Progenitor cell of endocrine pancreas (in vitro differentiated cells): ENCODE measurements at places on chromosomes 4 and X.

DNA sequence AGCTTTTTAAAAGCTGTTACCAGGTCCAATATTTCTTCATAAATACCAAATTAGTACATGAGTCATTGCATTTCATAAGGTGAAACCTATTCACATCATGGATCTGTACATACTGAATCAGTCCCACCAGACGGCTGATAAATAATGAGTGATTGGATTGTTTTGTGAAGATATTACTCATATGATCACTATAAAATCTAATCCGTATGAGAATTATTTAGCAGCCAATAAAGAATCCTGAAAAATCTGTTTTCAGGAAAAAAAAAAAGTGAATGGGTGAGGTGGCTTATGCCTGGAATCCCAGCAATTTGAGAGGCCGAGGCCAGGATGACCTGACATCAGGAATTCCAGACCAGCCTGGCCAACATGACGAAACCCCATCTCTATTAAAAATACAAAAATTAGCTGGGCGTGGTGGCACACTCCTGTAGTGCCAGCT lies 438.1 kb downstream of the INPP4B start:
- no peak for DNase-seq

DNA sequence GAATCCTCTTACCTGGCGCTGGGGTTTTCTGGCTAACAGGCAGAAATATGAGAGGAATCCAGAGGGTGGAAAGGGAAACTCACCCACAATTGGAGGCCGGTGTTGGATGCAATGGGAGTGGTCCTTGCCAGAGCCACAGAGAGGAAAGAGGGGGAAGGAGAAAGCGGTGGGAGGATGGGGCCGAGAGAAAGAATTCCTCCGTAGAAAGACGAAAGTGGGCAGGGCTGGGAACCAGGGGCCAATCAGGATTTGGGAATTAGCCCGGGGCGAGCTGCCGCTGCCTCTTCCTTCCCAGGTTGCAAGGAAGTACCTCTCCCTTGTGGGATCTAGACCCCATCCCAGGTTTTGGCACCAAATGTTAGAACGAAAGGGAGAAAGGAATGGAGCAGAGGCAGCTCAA lies 83.1 kb upstream of the SPIN4 start:
- no peak for DNase-seq

DNA sequence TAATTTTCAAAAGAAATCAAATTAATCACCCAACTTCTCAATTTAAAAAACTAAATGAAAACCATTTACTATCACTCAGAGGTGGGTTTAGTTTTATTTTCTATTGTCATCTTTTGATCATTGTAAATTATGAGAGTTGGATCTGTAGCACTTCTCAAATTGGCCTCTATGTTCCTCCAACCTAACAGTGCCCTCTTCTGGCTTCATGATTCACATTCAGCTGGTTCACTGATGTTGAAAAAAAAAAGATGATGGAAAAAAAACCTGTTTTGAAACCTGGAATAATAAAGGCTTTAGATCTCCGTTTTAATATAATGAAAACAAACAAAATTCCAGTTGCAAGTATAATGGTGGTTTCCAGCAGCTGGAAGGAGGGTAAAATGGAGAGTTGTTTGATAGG lies 2.4 kb upstream of the NBDY start:
- no peak for DNase-seq

- no peak for DNase-seq
Measured at GRCh38 chr4:170087163-170087700, 2.5 kb downstream of the AADAT start.

DNA sequence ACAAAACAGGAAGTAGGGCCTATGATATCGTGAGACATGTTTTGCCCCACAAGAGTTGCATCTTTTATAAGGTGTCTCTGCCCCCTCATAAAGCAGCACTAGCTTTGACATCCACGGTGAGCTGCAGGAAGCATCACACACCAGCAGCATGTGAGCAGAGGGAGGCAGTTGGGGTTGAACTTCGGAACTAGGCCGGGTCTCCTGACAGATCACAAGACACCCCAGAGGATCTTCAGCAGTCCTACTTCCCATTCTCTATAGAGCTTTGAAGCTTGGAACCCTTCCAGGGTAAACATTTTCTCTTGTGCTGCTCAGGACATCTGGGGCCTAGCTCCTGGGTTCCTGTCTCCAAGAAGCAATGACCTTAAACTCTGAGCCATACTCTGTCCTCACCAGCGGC lies 27.5 kb downstream of the YY2 start:
- DNase-seq: no peak

DNA sequence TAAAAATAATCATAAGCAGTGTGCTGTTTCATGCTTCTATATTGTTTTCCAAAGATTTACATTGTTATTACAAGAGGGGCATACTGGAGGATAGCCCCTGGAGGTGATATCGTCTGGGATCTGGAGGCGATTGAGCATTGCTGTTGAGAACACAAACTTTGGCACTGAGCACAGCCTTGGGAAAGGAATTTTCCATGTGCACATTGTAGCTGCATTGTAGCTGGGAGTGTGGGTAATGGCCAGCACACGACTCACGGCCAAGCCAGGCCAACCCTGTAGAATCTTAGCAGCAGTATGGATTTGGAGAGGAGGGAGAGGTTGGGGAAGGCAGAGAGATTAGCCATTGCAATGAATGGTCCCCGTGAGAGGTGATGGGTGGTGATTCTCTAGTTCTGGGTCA lies 121.9 kb downstream of the SMIM20 start:
- no peak for DNase-seq

DNA sequence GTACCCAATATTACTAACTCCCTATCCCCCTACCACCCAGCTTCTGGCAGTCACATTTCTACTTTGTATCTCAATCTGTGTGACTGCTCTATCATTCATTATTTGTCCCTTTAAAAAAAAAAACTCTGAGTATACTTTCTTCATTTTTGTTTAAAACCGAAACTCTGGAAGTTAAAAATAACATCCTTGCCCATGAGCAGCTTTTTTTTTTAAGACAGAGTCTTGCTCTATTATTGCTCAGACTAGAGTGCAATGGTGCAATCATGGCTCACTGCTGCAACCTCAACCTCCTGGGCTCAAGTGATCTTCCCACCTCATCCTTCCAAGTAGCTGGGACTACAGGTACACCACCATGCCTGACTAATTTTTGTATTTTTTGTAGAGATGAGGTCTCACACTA lies 15.8 kb downstream of the UBE2K start:
- DNase-seq: no peak

DNA sequence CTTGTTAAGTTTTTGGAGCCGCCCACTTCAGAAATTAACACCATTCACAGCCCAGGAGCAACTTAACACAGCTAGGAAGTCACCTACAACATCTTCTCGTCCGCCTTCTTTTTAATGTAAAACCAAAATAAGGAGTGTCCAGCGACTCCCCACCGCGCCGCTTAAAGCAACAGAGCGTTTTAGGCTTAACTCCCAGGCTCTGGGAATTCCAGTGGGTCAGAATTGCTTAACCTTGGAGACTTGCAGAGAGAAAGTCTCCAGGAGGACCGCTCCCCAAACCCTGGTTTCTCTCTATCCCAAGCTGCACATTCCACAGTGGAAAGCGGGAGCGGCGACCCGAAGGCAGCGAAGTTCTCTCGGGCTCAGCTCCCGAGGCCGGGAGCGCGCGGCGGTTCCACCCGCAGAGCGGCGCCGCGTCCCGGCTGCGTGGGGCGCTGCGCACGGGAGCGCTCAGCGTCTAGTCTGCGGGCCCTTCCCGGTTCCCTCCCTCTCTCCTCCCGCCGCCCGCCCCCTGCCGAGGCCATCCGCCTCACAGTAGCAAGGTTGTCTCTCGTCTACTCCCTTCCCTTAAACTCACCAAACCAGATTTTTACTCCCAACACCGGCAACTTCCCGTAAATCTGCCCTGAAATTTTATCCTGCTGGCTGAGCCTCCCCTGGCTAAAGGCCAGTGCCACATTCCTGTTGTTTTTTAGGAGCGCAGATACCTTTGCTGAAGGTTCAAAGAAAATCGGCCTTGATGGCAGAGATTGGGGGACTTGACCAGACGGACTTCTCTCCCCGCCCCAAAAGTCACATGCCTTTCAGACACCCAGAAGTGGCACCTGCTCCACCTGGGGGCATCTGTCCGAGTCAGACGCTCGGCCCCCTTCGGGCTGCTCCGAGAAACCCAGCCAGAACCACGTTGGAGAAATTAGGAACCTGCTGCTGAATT lies at the start of gene RBM47:
Gene RBM47 (minus strand): TSS at position 464 of the 934 bp plus-strand sequence. CDS start 190,971 bp downstream, outside the sequence.
- peak; percentile 52 for DNase-seq

DNA sequence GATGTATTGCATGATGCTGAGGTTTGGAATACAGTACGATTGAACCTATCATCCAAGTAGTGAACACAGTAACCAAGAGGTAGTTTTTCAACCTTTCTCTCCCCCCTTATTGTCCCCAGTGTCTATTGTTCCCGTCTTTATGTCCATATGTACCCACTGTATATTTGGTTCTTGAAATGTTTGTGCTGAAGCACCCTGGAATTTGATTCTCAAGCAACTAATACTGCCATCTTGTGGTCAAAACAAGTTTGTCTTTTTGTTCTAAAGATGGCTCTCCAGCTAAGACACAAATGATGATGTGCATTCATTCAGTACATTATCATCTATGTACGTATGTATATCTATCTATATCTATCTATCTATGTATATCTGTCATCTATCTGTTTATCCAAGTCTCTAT lies 33.5 kb upstream of the DCX start:
- DNase-seq: no peak

GRCh38 chrX:100647739-100648138 lies 3.7 kb downstream of the SRPX2 start:
- DNase-seq: no peak

DNA sequence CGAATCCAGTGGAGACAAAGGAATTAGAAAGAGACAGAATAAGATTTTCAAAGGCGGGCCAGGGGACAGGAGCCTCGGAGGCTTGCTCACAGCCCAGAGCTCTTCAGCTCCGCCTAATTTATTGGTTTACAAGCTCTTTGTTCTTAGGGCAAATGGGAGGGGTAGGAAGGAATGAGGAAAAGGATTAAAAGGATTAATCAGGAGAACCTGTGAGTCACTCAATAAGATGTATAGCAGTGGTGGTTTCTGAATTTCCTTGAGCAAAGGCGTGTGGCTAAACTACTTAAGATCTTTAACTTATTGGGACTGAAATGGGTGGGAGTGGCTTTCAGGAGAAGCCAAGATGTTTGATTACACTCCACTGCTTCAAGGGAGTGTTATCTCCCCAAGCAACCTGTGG lies 456.0 kb upstream of the SPANXN1 start:
- DNase-seq: no peak

GRCh38 chr4:76001700-76002099 lies 5.6 kb downstream of the CXCL9 start:
- no peak for DNase-seq

GRCh38 chrX:119459181-119459580 lies 9.1 kb upstream of the SLC25A5 start:
- no peak for DNase-seq

GRCh38 chr4:21819086-21819485 lies 129.5 kb downstream of the KCNIP4 start:
- DNase-seq: no peak

DNA sequence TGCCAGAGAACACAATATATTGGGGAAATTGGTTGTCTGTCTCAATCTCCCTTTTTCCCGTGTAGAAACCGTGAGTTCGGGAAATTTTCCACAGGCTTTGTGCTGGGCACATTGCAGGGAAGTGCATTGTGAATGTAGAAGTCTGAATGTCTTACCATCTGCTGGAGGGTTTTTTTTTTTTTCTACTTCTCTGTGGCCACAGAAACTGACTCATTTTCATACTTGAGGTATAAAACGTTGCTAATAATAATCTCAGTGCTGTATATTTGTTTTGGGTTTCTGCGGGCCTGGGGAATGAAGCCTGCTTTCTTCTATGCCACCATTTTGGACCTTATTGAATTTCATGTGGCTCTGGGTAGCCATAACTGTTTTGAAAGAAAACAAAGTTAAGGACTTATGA lies 1001.2 kb downstream of the STIM2 start:
- no peak for DNase-seq

GRCh38 chr4:110087070-110087708 lies 111.2 kb downstream of the ELOVL6 start:
- DNase-seq: no peak

DNA sequence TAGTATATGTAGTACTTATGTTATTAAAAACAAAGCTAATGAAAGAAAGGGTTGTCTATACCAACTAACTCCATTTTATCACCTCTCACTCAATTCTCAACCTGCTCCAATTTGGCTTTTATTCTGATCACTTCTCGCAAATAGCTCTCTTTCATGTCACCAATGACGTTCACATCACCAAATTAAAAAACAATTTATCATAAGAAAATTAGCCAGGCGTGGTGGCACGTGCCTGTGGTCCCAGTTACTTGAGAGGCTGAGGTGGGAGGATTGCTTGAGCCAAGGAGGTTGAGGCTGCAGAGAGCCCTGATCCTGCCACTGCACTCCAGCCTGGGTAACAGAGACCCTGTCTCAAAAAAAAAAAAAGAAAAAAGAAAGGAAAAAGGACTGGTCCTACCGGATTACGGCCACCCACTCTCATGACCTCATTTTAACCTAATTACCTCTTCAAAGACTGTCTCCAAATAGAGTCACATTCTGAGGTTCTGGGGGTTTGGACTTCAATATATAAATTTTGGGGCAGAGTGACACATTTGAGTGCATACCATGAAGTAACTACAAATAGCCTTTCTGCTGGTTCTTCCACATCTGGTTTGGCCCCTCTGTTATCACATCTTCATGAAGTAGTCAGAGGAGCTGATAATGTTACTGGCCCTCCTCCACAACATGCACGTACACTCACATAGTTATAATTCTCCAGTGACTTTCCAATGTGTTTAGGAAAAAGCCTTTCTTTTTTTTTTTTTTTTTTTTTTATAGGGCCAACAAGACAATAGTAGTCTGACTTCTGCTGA lies 15.8 kb upstream of the RBMX start:
- no peak for DNase-seq

DNA sequence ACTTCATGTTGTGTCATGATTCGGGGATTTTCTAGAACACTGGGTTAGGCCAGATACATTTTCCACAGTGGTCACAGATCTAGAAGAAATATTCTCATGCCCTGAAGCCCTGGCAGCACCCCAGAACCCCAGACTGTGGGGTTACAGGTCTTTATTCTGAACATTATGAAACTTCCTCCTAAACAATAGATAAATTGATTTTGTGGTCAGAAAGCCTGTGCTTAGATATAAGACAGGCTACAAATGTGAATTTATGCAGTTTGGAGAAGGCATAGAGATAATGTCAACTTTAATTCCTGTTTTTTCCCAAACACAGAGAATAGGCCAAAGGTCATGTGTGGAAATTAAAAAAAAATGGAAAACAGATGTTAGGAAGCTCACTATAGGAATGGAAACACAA lies 492.9 kb downstream of the SPRY1 start:
- DNase-seq: no peak

GRCh38 chr4:163534056-163534455 lies 39.6 kb downstream of the TMA16 start:
- no peak for DNase-seq

- no peak for DNase-seq
Measured at GRCh38 chr4:108172753-108173598, 4.2 kb upstream of the LEF1 start.

DNA sequence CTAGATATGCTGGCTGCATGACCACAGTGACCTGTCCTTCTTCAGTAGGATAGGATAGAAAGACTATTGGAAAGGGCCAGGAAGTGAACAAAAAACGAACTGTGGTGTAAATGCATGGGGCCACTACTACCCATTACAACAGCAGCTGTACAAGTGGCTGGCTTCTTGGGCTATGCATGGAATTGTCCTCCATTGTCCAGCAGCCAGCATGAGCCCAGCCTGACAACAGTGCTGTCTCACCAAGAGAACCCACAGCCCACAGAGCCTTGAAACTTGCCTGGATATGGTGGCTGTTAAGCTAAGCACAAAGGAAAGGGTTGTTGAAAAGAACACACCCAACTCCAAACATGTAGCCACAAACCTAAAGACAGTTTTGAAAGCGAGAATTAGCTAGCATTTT lies 330.2 kb upstream of the F9 start:
- no peak for DNase-seq

- no peak for DNase-seq
Measured at GRCh38 chrX:153821066-153821465, 9.3 kb downstream of the PDZD4 start.
